Activated T-helper 1 cell treated with anti-CD3 and anti-CD28 coated beads, Interleukin-2, amount 50 U/mL, for 16 hours (primary cell): ENCODE measurements at places on chromosomes 5 and 9.

DNA sequence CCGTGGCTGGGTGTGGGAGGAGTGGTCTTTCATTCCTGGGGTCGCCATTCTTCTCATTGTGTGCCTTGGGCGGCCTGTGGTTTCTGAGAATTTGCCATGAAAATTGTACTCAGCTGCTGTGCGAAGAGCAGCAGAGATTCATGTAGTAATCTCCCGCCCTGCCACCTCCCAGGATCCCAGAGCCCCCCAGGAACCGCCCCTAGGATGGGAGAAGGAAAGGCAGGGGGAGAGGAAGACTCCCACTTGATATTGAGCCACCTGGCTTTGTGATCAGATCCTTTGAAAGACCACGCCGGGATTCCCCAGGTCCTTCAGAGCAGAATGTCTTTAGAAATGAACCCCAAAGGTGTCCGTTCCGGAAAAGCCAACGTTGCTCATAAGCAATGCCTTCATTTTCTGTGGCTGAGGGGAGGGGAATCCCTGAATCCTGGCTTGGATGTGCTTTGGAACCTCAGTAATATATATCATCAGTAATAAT, 27.6 kb downstream of the NEURL1B start:
- no peak for DNase-seq

DNA sequence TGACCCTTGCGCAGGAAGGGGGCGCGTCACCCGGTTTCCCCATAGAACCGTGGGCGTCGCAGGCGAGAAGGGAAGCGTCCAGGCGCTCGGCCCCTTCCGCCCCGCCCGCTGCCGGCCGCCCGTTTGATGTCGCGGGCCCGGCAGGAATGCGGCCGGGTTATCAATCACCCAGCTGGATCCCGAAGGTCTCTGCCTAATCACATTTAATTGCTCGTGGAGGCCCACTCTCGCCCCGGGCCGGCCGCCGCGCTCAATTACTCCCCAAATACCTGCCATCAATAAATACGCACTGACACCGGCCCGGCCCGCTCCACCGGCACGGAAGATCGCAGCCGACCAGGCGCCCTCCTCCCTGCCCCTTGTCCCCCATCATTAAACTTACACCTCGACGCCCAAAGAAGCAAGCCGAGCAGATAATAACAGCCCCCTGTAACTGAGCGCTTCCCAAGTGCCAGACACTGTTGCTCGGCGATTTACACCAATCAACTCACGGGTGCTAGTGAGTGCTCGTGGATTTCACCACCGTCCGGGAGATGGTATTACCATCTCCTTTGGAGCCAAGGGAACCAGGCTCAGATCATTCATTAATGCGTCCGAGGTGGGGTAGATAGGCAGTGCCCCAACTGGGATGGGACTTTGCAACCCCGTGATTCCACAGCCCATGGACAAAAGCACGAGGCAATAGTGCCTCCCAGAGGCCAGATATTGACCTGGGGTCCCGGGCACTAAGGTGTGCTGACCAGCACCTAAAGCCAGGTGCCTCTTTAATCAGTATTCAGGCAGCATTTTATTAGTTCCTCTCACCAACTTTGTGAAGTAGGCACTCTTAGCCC, 11.3 kb downstream of the MSX2 start:
- no peak for DNase-seq

GRCh38 chr5:157820593-157821252, 38.2 kb downstream of the CLINT1 start:
- DNase-seq, result no peak

DNA sequence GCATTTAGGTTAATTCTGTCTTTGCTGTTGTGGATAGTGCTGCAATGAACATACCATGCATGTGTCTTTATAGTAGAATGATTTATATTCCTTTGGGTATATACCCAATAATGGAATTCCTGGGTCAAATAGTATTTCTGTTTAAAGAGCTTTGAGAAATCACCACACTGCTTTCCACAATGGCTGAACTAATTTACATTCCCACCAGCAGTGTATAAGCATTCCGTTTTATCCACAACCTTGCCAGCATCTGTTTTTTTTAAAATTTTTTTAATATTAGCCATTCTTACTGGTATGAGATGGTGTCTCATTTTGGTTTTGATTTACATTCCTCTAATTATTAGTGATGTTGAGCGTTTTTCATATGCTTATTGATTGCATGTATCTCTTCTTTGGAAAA, 15.5 kb upstream of the TARS1 start:
- DNase-seq, result no peak

- DNase-seq, result no peak
Measured at GRCh38 chr9:99085949-99086948, 18.7 kb upstream of the TGFBR1 start.

- DNase-seq, result no peak
Measured at GRCh38 chr5:35545190-35545589, 72.5 kb upstream of the SPEF2 start.
